ENCODE measurements at places on chromosomes 12 and 14.

DNA sequence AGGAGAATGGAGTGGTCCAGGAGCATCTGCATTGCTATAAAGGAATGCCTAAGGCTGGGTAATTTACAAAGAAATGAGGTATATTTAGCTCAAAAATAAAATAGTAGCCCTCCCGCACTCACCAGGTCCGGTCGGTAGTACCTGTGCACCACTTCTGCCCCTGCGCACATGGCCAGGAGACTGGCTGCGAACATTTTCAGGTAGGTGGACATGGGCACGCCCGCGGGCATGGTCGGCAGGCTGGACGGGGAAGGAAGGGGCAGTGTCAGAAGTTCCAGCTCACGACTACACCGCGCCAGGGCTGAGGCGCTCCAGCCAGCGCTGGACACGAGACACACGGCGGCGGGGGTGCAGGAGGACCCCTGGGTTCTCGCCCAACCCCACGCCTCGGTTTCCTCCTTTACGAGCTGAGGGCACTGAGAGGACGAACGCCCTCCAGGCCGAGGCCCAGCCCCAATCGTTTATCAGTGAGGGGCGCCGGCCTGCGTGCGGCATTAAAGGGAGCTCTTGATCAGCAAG, 9.1 kb upstream of the TDG start:
- no peak for DNase-seq

DNA sequence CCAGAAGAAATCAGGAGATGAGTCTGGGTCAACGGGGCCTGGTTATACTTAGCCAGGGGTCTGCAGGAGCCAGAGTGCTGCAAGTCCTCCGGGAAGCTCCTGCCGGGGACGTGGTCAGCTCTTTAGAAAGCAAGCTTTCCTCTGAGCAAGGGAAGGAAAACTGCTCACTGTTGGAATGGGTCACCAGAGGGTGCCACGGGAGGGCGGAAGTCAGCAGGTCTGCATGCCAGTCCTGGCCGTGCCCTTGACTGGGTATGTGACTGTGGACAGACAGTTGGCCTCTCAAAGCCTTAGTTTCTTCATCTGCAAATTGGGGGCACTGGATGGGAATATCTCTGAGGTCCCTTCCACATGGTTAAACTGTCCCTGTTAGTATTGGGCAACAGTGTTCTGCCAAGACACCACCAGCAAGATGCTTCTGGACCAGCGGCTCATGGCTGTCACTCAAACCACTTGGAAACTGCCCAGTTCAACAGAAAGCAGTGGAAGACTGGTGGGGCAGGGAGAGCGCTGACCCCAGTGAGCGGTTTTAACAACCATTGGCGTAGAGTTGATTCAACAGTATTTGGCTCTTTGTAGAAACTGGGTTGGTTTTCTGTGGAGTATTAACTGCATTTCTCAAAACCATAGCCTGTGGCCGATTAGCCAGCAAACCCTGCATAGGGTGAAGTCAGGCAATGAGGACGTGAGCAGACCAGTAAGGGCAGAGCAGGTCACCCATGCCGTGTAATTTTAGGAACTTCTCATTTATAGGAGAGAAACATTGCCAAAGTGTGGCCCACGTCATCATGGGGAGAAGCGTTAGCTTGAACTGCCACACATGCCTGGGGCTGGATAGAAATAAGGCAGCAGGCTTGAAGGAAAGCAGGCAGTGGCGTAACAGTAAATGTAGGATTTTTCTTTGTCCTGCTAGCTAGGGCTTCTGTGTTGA, 163.9 kb upstream of the PRMT8 start:
- DNase-seq: no peak

DNA sequence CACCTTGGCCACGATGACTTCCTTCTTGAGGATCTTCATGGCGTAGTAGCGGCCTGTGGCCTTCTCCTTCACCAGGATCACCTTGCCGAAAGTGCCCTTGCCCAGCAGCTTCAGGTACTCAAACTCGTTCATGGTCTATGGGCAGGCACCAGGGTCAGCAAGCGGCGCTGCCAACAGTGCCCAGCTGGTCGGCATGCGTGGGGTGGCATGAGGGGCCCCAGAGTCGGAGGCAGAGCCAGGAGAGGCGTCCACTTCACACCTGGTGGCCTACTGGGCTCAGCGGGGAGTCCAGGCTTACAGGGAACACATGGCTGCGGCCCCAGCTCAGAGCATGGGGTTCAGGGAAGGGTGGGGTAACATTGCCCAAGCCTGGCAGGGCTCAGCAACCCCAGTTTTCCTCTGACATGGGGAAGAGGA, 20.5 kb downstream of the AKT1 start:
- DNase-seq: no peak

DNA sequence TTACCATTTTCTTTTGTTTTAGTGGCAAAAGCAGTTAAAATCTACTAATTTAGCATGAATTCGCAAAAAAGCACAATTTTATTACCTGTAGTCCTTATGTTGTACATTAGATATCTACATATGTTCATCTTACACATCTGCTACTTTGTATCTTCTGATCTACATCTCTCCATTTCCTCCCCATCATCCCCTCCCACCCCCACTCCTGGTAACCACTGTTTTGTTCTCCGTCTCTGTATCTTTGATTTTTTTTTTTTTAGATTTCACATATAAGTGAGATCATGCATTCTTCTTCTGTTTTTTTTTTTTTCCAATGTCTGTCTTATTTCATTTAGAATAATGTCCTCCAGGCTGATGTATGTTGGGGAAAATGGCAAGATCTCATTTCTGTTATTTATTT, 922.7 kb downstream of the VRK1 start:
- no peak for DNase-seq

DNA sequence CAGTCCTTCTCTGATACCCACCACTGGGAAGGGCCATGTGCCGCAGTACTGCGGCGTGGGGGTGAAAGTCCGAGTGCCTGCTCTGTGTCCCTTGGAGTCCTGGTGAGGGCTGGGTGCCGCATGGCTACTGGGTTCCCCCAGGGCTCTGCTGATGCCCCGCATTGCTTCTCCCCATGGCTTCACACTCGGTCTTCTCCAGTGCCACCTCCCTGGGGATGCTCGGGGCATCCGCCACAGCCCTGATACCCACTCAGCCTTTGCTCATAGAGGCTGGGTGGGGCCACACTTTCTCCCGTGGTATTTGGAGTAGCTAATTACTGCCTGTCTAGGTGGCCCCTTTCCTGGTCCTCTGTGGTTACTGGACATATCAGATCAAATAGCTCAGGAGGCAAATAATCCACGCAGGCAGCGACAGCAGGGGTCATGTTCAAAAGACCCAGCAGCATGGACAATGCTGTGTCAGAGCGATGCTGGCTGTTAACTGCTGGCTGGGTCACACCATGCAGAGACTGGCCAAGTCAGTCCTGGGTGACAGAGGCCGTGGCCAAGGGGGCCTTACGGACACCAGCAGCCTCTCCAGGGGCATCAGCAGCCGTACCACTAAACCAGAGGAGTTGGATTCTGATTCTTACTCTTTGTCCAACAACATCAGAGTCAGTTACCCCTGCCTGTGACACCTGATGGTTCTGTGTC, 106.5 kb downstream of the ADGRD1 start:
- no peak for DNase-seq

DNA sequence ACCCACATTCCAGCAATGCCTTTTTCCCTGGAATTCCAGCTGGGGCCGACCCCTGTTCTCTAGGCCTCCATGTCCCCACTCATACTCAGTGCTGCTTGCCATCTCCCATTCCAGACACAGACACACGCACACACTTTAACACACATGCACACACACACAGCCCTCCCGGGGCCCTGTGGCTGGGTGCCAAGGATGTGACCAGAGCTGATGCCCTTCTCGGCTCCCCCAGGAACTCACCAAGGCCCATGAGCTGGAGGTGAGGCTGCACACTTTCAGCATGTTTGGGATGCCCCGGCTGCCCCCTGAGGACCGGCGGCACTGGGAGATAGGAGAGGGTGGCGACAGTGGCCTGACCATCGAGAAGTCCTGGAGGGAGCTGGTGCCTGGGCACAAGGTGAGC, 4.3 kb downstream of the PLEKHG6 start:
- DNase-seq: no peak

DNA sequence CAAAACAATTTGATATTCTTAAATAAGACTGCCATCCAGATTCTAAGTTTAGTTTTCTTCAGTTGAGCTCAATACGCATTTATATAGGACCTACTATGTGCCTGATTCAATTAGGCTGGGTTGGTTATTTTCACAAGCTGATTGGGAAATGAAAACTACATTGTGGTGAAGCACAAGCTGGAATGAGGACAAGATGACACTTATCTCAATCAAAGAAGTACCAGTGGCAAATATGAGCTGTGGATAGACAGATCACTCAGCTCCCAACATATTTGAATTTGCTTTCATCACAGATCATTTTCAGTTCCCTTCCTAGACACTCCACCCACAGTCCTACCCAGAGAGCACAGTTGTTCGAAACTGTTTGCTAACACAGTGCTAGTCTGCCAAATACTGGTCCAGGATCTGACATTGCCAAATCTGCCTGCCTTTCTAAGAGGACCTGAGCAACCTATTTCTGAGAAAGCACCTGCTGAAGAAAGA, 74.7 kb downstream of the LLPH start:
- no peak for DNase-seq

- DNase-seq: no peak
These were observed 92.0 kb downstream of the IRF2BPL start for GRCh38 chr14:76936483-76936882.

GRCh38 chr14:58078471-58078870, 73.5 kb downstream of the ARMH4 start:
- no peak for DNase-seq

- DNase-seq: no peak
These were observed 8.4 kb downstream of the NIN start for GRCh38 chr14:50822501-50823042.

DNA sequence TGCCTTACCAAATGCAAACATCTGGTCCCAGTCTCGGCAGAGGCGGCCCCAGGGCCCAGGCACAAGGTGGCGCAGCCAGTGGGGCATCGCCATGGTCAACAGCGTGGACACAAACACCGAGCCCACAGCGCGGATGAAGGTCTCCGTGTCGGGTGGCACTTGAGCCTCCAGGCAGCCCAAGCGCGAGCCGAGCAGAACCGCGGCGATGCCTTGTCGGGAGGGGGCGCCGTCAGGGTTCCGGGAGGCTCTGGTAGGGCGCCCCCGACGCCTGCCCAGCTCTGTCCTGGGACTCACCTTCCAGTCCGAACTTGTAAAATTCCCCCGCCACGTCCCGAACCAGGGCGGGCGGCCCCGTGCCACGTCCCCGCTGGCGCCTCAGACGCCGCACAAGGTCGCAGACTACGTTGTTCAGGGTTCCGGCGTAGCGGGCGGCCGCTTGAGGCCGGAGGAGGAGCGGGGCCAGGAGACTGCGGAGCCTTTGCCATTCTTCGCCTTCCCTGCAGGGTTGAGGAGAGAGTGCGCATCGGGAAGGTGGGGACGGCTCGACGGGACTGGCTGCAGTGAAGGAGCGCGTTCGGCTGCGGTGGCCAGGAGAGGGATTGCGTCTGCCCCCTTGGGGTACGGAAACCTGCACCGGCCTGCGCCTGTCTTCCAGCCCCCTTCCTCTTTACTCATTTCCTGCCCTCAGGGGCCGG, 1.7 kb downstream of the CYP27B1 start:
- no peak for DNase-seq

GRCh38 chr14:97921296-97921695, 1124.1 kb downstream of the VRK1 start:
- no peak for DNase-seq

- no peak for DNase-seq
These were observed 90.6 kb upstream of the BCL2L14 start for GRCh38 chr12:11980115-11980514.

DNA sequence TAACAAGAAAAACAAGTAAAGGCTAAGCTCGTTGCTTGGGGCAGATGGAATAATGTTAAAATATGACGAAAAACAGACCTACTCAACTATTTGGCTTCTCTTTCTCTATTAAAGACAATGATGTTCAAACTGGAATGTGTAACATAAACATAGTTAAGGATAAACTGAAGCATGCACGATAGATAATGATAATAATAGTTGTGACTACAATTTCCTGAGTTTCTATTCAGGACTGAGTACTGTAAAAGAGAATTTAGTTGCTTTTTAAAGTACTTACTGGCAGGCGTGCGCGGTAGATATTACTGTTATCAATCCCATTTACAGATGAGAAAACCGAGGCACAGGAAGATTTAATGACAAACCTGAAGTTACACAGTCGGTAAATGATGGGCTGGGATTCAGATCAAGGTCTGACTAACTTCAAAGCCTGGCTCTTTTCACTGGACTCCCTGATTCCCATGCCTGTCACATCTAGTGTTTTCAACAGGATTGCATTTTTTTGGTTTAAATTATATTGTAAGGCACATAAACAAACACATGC, 103.0 kb downstream of the CRADD start:
- no peak for DNase-seq

DNA sequence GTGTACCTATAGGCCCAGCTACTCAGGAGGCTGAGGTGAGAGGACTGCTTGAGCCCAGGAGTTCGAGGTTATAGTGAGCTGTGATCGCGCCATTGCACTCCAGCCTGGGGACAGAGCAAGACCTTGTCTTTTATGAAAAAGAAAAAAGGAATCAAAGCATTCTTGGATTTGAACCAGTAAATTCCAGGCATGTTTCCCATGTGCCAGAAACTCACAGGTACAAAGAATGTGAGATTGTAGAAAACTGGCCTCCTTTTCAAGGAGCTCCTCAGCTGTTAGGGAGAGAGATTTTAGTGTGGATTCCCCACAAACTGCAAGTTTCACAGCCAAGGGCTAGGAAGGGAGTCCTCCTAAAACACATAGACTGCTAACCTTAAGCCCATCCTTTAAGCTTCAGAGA, 95.0 kb downstream of the FOXN4 start:
- DNase-seq: no peak

- no peak for DNase-seq
These were observed 23.1 kb upstream of the RERG start for GRCh38 chr12:15244341-15244740.

GRCh38 chr12:44058366-44058765, 222.5 kb downstream of the TMEM117 start:
- no peak for DNase-seq

Data from activated CD4-positive, alpha-beta T cell treated with anti-CD3 and anti-CD28 coated beads, Interleukin-2, amount 50 U/mL, for 24 hours (primary cell).